Bronchial epithelial cell (primary cell): ENCODE measurements at places on chromosomes 6 and 20.

DNA sequence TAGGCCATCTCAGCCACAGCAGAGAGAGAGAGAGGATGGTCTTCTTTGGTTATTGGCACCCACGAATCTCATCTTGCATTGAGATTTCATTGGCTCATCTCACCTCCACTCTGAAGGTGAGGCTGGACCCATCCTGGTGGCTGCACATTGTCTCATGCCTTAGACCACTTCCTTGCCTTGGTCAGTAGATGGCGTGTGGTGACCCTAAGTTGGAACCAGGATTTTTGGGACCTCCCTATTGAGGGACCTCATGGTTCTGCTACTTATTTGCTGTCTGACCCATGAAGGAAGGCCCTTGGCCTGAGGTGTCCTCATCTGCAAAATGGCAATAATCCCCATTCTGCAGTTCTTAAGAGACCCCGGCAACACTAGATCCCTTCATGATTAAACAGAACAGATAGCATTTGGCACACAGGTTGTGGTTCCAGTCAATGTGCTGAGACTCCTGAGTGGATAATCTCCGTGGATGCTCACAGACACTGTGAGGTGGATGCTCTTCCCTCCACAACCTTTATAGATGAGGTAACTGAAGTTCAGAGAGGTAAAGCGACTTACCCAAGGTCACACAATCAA lies 21.5 kb upstream of the AAR2 start:
- DNase-seq, result peak; percentile 29

- DNase-seq, result no peak
Observed at GRCh38 chr6:48134246-48134645, 23.2 kb upstream of the PTCHD4 start.

DNA sequence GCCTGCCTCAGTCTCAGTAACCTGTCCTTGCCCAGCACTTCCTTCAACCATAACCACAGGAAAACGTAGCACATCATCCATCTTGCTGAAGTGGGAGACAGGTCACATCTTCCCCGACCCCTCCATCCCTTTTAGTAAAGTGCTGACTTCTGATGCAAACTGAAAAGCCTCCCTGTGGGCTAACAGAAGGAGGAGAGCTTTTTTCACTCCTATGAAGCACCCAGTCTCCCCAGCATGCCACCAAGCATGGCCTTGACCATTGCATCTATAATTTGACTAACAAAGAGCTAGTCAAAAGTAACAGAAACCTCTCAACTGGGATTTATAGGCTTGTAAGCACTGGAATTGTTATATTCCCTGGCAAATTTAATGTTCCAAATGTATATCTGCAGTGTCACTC lies 288.9 kb upstream of the IRAK1BP1 start:
- no peak for DNase-seq

GRCh38 chr6:63663147-63663955 lies 27.7 kb downstream of the PHF3 start:
- peak; percentile 86 for DNase-seq
